ENCODE measurements at places on chromosomes 1 and 21.

DNA sequence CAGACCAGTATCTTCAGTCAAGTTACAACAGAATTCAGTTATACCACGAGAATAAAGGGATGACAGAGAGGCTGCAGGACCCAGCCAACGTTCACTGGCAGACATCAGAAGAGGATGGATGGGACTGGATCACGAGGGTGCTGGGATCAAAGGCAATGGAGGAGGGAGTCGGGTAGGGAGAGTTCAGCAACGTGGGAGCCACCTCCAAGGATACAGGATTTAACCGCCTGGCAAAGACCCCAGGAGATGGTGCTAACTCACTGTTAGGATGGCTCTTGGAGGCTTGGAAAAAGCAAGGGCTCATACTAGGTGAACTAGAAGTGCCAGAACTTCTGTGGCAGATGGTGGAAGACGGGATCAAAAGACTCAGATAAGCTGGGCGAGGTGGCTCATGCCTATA, 99.1 kb upstream of the DISP3 start:
- no peak for DNase-seq

DNA sequence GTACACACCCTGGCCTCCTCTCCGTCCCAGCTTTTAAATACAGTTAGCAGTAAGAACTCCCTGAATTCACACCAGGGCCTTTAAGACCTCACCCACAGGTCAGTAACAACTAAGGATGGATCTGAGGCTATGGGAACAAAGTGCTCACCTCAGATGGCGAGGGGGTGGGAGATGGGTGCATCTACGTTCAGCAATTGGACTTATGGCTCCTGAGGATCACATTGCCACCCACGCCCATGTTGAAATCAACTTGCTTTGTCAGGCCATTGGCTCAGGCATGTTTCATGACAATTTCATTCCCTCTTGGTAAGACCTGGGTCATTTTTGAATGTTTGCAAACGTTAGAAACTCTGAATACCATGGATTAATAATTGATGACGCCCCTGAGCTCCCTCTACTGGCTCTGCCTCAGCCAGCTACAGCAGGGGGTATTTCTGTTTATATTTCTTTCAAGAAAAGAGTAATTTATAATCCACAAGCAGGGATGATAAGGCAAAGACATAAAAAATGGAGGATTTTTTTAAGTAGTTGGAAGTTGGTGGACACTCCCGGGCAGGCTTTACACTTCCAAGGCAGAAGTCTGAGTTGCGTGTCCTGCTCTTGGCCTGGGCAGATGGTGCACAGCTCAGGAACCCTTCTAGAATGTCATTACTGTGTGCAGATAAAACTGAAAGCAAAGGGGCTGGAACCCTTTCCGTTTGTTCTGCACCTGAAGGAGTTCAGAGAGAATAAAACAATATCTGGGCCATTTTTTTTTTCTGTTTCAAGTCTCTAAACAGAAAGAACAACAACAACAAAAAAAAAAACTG, 13.7 kb upstream of the LBR start:
- DNase-seq = no peak

GRCh38 chr1:981955-982558, at the start of gene PERM1:
PERM1 (minus strand) TSS chr1:982093; CDS start chr1:981029, 1,064 bp downstream.
- no peak for DNase-seq

GRCh38 chr1:167913895-167914496, at the start of gene ADCY10:
ADCY10 (minus strand) TSS chr1:167914134; CDS start chr1:167905140, 8,994 bp downstream.
- DNase-seq = no peak

DNA sequence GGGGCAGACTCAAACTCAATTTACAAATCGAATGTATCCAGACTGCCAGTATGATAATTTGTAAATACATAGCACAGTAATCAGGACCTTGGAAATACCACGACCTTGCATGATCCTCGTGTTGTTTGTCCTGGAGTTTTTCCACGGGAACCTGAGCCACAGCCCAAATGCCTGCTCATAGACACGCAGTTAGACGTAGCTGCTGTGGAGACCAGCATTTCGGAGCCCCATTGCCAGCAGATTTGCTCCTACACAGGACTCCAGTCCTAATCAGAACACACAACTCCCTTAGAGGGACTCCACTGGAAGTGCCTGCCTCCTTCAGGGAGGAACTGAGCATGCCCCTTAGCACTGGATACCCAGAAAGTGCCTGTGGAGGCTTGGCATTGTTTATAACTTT, 163.2 kb downstream of the GALNT2 start:
- DNase-seq = no peak

DNA sequence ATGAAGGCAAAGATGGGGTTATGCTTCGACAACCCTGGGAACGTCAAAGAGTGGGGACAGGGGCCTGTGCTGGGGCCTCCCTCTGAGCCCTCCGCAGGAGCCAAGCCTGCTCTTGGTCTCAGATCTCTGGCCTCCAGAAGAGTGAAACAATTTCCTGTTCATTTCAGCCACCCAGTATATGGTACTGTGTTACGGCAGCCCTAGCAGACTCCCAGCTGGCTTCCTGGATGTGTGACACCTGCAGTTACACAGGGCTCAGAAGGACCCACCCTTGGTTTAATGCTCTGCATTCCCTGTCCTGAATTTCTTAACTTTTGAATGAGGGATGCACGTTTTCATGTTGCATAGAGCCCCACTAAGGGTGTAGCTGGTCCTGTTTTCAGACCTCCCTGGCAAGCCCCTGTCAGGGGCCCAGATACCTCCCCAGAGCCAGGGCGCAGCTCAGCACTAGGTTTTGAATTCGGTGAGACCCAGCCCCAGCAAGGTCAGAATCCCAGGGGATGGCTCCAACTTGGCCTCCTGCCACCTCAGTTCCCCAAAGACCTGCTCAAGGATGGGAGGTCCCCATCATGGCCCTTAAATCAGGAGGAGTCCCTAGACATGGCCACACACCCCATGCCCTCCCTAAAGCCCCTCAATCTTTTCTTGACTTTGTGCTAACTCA, 79.0 kb upstream of the IFFO2 start:
- DNase-seq = no peak

DNA sequence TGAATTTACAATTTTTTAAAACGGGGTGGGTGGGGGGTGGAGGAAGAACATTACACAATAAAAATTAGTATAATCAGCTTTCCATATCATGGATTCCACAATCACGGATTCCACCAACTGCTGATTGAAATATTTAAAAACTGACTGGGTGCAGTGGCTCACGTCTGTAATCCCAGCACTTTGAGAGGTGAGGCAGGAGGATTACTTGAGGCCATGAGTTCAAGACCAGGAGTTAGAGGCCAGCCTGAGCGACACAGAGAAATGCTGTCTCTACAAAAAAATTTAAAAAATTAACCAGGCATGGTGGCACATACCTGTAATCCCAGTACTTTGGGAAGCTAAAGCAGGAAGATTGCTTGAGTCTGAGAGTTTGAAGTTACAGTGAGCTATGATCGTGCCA, 254.7 kb downstream of the ATG4C start:
- DNase-seq = no peak

DNA sequence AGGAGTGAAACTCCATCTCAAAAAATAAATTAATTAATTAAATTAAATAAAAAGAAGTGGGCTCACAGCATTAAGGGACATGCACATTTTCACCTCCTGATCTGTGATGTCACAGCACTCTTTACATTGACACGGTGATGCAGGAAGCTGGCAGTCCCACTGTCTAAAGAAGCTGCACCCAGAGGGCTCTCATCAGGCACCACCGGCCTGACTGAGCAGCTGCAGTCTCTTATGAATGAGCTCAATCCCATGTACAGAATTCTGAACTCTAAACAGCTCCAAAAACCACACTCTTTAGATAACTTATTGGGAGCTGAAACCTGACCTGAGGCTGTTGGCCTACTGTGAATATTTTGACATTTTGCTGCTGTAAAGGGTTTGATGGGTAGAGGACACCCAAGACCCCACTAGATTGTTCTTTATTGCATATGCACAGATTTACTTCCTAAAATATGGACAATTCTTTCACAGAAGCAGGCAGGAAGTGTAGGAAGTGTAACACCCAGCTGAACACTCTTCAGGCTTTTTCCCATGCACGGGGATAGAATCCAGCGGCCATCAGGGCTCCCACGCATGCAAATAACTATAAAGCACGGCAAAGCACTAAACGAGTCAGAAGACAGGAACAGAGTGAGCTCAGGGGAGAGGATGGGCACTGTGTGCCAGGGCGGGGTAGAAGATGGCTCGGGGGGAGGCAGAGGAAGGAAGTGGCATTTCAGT, 46.2 kb downstream of the L1TD1 start:
- DNase-seq = no peak
